ENCODE measurements at places on chromosomes 3 and 15.
A peak's percentile ranks its signal among the peaks of the same experiment; 100 is the strongest.

- DNase-seq = no peak
These were observed 20.9 kb downstream of the MRAS start for GRCh38 chr3:138369151-138369900.

DNA sequence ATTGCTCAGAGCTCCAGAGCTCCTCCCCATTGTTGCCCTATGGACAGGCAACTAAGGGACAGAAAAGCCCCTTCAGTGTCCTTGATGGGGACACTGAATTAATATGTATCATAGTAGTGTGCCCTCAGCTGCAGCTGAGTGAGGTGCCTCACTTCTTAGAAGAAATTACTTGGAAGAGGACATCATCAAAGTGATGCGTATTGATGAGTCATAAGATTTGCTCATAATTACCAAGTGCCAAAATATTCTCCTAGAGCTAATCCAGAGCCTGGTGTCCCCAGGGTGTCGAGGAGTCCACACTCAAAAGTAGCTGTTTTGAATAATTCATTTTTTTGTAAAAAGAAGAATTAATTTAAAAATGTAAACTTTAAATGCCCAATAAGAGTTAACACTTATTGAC is 200.7 kb upstream of the SEMA6D start:
- DNase-seq = peak; percentile 10

GRCh38 chr3:160472344-160472743 is 22.8 kb upstream of the TRIM59 start:
- no peak for DNase-seq

- no peak for DNase-seq
These were observed 22.9 kb upstream of the FGF12 start for GRCh38 chr3:192750201-192750600.

GRCh38 chr3:141686466-141687291 is 51.4 kb upstream of the RNF7 start:
- no peak for DNase-seq

- DNase-seq = no peak
These were observed 73.8 kb downstream of the MB21D2 start for GRCh38 chr3:192843723-192844485.

DNA sequence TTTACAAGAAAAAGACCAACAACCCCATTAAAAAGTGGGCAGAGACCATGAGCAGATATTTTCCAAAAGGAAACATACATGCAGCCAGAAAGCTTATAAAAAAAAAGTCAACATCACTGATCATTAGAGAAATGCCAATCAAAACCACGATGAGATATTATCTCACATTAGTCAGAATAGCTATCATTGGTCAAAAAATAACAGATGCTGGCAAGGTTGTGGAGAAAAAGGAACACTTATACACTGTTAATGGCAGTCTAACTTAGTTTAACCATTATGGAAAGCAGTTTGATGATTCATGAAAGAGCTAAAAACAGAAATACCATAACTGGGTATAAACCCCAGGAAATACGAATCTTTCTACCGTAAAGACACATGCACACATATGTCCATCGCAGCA is 76.3 kb downstream of the SUCNR1 start:
- DNase-seq = no peak

GRCh38 chr3:123032057-123032456 is 4.5 kb upstream of the SEMA5B start:
- no peak for DNase-seq

DNA sequence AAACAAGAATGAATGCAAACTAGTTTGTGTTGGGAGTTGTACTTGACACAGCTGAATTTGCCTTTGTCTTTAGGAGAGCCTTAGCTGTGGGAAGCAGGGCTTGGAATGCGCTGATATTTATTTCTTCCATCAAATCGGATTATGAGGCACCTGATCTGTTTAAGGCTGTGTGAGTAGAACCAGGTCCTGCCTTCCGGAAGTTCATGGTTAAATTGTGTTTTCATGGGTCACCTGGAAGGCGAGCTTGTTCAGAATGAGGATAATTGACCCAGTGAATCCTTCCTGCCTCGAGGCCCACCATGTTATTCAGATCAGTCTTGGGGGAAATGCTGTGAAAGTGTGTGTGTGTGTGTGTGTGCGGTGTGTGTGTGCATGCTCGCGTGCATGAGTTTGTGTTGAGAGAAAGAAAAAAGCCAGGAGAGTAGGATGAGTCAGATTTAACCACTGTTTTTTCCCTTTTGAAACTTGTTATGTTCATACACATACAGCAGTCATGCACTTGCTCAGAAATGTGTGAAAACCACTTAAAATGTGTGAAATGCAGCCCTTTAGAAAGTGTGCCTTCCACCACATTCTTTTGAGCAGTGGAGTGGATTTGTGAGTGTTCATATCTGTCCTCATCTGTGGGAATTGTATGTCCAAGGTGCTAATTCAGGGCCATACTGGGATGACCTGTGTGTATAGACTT is 36.7 kb downstream of the SMAD3 start:
- no peak for DNase-seq

GRCh38 chr15:56628893-56629532 is 104.3 kb downstream of the ZNF280D start:
- no peak for DNase-seq

- DNase-seq = no peak
These were observed 513.9 kb upstream of the CADM2 start for GRCh38 chr3:84444726-84445521.

DNA sequence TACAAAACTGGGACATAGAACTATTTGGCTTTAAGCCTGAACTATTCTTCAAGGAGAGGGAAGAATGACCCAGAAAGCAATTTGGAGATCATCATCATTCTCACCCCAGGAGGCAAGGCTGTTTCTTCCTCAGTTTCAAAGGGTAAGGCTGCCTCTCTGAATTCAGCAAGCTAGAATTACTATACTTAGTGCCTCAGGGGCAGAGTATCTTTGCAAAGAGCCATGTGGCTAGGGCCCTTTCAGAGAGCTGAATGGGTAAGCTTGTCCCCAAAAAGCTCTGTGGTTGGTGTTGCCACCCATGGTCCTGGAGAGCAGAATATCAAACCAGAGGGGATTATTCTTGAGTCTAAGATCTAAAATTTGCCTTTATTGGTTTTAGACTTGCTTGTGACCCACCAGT is 720.3 kb upstream of the ARPP21 start:
- no peak for DNase-seq

DNA sequence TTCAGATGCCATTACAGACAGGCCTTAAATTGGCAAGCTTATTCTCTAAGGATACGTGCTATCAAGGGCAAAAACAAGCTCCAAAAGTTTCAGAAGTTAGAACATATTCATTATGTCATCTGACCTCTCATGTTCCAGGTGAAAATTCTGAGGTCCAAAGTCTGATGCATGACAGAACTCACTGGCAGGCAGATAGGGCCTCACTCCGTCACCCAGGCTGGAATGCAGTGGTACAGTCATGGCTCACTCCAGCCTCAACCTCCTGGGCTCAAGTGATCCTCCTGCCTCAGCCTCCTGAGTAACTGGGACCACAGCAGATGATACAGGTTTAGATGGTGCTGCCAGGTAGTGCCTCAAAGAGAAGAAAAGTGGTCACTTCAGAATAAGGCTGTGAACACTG is 15.5 kb downstream of the MRPS25 start:
- no peak for DNase-seq

GRCh38 chr3:15159501-15160136 is 46.4 kb upstream of the CAPN7 start:
- no peak for DNase-seq

Measured in urothelium cell line (cell line).